Diencephalon (tissue), 1 donor: ENCODE measurements at places on chromosomes 11 and 22. TPM values are rescaled to one million over a fixed set of nuclear protein-coding genes. Genes with fewer than 3 reads are reported as not detected.

GPR83 gene
- total RNA-seq = 4.4 TPM

WNT7B gene
- 6.5 TPM for total RNA-seq

THYN1 gene
- total RNA-seq = 44.1 TPM

SLCO2B1 gene
- 18.0 TPM for total RNA-seq

UBQLNL gene
- total RNA-seq = 0.46 TPM

CLMP gene
- 42.0 TPM for total RNA-seq

OR51F1 gene
- total RNA-seq = not detected

POLR2F gene
- 37.4 TPM for total RNA-seq

LRRC32 gene
- total RNA-seq = 2.1 TPM

C11orf91 gene
- total RNA-seq = not detected

OR51B2 gene
- total RNA-seq = 0.46 TPM

TBC1D22A gene
- total RNA-seq = 8.5 TPM

CARD18 gene
- not detected for total RNA-seq

ACCS gene
- 16.6 TPM for total RNA-seq

OVCH2 gene
- total RNA-seq = not detected

P2RX3 gene
- 0.23 TPM for total RNA-seq

CCDC81 gene
- 6.7 TPM for total RNA-seq

OR4C16 gene
- not detected for total RNA-seq

IGSF22 gene
- total RNA-seq = 0.46 TPM

TSGA10IP gene
- 0.69 TPM for total RNA-seq

OR4D5 gene
- total RNA-seq = not detected

OR5B21 gene
- not detected for total RNA-seq

NPTXR gene
- total RNA-seq = 64.6 TPM

CYP2D6 gene
- 4.2 TPM for total RNA-seq

PCSK7 gene
- total RNA-seq = 21.7 TPM

ADAMTS8 gene
- total RNA-seq = 2.5 TPM

CECR2 gene
- 6.0 TPM for total RNA-seq

SPI1 gene
- total RNA-seq = 1.8 TPM

HEPHL1 gene
- total RNA-seq = not detected

VSIG2 gene
- total RNA-seq = not detected

OR8A1 gene
- 0.23 TPM for total RNA-seq
